ENCODE measurements at places on chromosomes 3 and 15.

DNA sequence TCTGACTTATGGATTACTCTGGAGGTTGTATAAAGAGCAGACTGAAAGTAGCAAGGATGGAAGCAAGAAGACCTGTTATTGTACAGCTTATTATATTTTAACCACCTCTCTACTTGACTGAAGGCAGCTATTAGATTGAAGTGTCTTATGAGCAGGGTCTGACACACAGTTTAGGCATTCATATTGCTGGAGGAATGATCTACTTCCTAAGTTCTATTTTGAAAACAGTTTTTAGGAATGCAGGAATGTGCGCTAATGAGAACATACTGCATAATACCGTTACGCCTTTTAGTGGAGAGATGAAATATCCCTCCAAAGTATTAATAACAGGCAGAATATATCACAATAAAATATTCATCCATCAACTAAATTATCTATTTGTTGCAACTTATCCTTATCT, 193.3 kb downstream of the ISL2 start:
- DNase-seq, result no peak

- no peak for DNase-seq
These were observed 48.4 kb downstream of the LRIG1 start for GRCh38 chr3:66452303-66453011.

DNA sequence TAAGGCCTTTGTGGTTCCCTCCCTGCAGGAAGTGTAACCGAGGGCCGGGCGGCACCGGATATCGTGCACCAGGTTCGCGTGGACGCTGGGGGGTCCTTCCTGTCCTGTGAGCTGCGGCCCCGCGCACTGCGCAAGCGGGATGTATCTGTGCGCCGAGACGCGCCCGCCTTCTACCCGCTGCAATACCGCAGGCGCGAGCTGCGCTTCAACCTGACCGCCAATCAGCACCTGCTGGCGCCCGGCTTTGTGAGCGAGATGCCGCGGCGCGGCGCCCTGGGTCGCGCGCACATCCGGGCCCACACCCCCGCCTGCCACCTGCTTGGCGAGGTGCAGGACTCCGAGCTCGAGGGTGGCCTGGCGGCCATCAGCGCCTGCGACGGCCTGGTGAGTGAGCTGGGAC, 35.9 kb downstream of the SAXO2 start:
- DNase-seq, result no peak

- no peak for DNase-seq
These were observed 463.8 kb downstream of the EDEM1 start for GRCh38 chr3:5651351-5651750.

- DNase-seq, result no peak
These were observed 82.4 kb downstream of the CCNL1 start for GRCh38 chr3:157077565-157077991.

DNA sequence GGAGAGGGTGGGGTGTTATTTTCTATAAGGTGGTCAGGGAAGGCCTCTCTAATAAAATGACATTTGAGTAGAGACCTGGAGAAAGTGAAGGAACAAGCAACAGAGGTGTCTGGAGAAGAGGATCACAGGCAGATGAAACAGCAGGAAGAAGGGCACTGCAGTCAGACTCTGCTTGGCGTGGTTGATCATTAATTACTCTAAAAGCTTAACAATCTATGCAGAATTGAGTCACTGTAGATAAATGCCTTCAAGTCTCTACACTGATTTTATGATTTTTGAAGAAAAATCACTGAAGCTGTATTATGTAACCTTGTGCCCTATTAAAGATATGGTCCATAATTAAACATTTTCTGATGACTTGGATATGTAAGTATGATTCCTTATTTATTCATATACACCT, 114.2 kb downstream of the TNIK start:
- no peak for DNase-seq

DNA sequence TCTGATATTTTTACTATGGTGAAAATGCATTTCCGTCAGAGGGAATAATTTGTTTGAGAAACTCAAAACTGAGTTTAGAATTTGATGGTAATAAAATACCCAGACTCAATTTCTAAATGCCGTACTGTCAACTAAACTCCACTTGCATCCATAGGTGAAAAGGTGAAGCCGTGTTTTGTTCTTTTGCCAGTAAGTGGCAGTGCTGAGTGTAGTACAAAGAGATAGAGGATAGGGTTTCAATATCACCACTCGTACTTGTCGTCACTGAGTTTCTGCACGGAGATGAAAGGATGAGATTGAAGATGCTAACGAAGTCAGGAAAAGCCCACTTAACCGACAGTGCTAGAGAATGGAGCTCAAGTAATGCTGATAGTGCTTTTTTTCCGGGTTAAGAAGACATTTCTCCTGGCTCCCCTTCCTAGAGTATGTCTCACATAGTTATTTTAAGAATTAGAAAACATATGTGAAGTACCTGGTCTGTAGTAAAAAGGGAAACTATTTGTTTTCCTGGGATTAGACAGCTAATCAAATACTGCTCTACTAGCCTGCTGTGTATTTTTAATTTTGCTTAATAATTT, 345.1 kb downstream of the IL5RA start:
- no peak for DNase-seq

DNA sequence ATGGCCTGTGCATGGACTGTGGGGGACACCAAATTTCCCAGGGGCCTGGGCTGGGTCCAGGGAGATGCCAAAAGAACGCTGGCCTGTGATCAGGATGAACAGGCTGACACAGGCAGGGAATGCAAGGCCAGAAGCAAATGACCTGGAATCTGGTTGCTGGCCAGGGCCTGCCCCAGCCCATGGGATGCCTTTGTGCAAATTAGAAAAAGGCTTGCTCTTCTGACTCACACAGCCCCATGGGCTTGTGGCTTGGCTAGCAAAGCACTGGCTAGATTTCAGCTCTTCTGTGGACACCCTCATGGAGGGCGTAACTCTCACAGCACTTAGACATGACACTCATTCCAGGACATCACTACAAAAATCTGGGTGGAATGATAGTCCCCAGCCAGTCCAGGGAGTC, 356.0 kb downstream of the SHQ1 start:
- peak; percentile 85 for DNase-seq

GRCh38 chr15:90790057-90790456, 72.9 kb downstream of the BLM start:
- no peak for DNase-seq

GRCh38 chr15:36914960-36915808, 185.2 kb downstream of the MEIS2 start:
- no peak for DNase-seq

DNA sequence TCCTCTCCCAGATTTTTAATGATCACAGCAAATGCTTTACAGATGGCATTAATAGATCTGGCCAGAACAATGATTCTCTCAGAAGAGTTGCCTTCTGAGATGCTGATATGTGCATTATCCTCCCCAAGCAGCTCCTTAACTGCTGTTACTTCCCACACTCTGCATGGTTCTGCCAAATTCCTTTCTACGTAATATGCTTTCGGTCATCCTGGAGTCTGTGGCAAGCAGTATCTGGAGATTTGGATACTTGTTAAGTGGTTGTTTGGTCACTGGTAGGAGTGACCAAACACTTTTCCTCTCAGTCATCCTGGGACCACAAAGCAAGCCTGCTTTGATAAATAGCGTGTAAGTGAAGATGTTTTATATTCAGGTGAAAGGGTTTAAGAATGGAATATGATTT, 71.1 kb upstream of the CCNL1 start:
- no peak for DNase-seq

- no peak for DNase-seq
These were observed 264.8 kb downstream of the SLCO3A1 start for GRCh38 chr15:92118162-92118935.

DNA sequence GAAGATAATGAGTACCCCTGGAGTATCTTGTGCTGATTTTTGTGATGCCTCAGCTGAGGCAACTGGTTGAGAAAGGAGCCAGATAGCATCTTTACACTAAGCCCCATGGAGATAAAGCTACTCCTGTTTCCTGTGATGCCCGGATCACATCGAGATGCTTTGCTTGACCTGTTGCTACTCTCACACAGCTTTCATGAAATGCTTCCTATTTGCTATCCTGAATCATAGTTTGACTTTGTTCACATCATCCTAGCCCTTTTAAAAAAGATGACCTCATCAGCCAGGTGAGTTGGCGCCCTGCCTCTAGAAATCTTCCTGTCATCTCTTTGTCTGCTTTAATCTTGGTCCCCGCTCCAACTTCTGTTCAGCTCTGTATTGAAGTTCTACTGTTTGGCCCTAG, 409.6 kb upstream of the TBL1XR1 start:
- no peak for DNase-seq

DNA sequence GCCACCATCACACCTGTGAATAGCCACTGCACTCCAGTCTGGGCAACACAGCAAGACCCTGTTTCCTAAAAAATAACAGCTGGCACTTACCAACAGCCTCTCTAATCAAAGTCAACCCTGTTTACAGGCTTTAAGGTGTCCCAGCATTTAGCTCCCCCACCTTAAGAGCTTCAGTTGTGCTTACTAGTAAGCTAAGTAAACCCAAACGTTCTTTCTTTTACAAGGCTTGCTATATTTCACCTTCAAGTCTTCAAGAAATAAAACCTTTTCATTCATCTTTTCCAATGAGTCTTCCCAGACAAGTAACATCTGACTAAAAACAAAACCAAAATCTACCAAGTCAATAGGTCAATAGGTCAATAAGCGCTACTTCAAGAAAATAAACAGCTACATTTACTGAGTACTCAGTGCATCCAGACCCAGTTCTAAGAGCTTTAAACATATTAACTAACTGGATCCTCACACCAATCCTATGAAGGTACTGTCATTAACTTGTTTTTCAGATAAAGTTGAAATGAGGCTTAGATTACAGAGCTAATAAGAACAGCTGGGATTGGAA, 62.4 kb downstream of the PBRM1 start:
- DNase-seq, result no peak

DNA sequence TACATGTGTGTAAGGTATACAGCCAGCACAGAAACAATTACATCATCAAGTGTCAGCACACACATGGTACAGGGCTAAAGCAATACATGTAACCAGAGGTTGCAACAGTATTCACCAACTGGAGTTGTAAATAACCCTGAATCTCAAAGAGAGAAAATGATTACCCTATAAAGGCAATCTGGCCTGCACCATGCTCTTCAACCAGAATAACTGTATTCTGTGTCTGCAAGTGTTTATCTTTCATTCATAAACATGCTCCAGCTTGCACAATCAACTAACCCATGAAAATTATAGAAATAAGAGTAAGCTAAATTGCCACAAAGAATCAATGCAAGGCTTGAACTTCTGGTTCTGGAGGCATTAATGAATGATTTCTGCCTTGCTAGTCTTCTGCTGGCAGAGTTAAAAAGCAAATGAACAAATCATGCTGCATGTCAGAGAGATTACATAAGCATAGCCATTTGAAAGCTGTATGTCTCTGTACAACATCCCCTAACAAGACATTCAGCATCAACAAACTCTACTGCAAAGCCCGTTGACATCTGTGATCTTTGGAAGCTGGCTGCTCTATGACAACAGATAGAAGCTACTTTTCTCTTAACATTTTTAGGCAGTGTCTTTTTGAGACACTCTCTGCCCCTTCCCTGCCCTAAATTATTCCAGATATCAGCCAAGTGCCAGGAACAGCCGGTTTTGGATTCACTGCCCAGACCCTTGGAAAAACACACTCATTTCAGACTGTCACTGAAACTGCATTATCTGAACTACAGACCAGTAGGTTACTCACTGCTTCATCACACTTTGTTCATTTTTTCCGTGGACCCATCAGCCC, 871.0 kb downstream of the OTOL1 start:
- DNase-seq, result no peak

GRCh38 chr3:16496008-16496407, 17.5 kb downstream of the RFTN1 start:
- no peak for DNase-seq

GRCh38 chr15:40892447-40893012, 1.7 kb upstream of the VPS18 start:
- no peak for DNase-seq

DNA sequence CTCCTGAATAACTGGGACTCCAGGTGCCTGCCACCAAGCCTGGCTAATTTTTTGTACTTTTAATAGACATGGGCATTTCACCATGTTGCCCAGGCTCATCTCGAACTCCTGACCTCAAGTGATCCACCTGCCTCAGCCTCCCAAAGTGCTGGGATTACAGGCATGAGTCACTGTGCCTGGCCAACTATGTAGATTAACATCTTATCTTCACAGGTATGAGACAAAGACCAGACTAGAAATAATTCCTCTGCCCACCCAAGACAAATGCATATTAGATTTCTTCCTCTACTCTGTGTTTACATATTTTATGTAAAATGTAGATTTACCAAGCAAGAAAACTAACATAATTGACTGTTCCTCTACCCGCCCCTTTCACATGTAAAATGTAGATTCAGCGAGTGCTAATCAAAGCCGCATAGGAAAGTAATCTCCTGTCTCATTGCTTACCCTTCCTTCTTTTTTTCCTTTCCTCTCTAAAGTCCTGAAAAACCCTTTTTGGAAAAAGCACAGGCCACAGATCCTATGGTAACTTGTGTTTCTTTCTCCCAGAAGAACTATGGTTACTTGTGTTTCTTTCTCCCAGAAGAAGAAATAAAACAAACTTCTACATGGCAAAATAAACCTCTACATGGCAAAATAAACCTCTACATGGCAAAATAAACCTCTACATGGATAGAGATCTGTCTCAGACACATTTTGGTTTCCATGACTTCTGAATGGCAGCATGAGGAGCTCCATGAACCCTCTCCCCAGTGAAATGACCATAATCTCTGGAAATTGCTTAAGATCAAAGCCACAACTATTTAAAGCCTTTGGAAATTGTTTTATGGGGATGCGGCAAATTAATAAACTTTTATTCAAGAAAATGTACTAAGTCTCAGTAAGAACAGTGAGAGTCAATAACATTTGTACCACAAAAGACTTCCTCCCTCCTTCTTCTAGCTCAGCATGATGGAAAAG, 9.1 kb upstream of the ABHD2 start:
- no peak for DNase-seq

DNA sequence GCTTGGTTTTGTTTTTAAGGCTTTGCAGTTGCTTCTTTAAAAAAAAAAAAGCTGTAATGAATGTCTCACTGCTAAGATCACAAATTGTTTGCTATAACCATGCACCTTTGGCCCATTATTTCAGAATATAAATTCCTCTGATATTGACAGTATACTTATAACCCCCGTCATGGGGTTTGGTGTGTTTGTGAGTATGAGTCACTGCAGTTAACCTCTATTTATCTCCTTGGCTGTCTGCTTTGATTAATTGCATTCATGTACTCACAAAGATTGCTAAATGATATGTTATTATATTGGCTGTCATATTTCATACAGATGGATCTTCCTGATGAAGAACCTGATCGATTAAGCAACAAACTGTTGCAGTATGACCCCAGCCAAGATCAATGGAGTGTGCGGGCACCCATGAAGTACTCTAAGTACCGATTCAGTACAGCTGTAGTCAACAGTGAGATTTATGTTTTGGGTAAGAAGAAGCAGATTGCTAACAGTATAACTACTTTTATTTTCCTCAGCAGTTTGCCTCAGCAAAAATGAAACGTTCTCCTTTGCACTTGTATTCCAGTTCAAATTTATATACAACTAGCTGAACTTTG, 14.9 kb downstream of the KBTBD12 start:
- DNase-seq, result no peak
